ENCODE measurements at places on chromosomes 1 and 21. TPM values are rescaled to one million over a fixed set of nuclear protein-coding genes. Genes with fewer than 3 reads are reported as not detected.

- no peak for DNase-seq
- no peaks in the 10 kb centered on the region for H3K36me3 ChIP-seq
- peak overlapping the region; percentile 40 for H3K4me3 ChIP-seq
- H3K27me3 ChIP-seq: no peaks in the 10 kb centered on the region
- H3K27ac ChIP-seq: no peak overlapping the region
- no peaks in the 10 kb centered on the region for H3K4me1 ChIP-seq
Observed at GRCh38 chr1:7886405-7886745, 33.5 kb upstream of the UTS2 start.

DNA sequence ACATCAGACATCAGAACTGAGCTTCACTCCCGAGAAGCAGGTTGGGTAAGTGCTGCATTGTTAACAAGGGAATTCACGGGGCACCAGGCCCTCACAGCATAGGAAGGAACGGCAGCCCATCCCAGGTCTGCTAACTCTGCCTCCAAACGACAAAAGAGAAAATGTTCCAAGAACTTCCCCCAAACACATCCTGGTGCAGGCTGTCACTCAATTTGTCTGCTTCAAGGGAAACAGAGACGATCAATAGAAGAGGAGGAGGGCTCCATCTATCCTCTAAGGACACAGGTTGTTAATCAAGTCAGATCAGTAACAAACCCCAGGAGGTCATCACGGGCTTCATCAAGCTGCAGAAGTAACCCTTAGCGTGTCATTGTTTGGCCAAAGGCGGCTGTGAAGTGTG is 3.5 kb upstream of the TSPEAR start:
- no peak overlapping the region for H3K4me3 ChIP-seq
- H3K36me3 ChIP-seq: no peaks in the 10 kb centered on the region
- H3K4me1 ChIP-seq: peaks cover 46% of the 10 kb centered on the region

DNA sequence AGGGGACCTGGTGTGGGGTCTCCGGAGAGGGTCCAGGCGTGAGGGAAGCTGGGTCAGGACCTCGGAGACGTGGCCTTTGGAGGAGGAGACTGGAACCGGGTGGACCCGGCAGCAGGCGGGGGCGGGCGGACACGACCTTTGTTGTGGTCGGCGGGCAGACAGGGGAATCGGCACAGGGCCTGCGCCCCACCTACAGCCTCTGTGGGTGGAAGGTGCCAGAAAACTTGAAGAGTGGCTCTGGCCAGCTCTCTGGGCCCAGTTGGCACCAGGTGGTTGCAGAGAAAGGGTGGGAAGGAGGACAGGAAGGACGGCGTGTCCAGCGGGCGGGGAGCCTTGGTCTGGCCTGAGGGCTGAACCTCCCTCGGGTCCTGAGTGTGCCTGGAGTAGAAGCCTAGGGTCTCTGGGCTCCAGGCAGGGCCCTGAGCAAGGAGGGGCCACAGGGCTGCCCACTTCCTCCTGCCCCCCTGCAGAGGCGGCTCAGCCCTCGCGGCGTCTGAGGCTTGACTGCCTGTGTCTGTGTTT is 7.7 kb upstream of the TTLL10 start:
- DNase-seq: no peak
- no peaks in the 10 kb centered on the region for H3K36me3 ChIP-seq
- H3K4me3 ChIP-seq: no peak overlapping the region
- no peaks in the 10 kb centered on the region for H3K27me3 ChIP-seq

DNA sequence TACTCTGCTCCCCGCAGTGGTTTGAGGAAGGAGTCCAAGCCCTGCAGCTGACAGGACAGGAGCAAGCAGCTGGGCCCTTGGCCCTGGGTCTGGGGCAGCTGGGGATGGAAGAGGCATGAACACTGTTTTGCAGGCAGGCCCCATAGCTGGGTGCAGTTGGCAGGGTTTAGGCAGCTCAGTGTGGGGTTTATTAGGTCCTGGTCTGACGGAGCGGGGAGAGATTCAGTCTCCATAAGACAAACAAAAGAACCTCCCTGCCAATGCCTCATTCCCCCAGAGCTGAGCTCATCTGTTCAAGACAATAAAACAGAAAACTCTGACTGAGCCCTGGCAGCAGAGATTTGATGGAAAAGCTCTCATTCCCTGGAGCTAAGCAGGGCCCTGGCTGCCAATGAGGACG is 37.3 kb downstream of the OLFML2B start:
- H3K36me3 ChIP-seq: no peaks in the 10 kb centered on the region
- no peak overlapping the region for H3K4me3 ChIP-seq
- no peak for DNase-seq
- no peak overlapping the region for H3K27ac ChIP-seq

The LIN28A gene
- 1,538 TPM for total RNA-seq

The CREB3L4 gene
- 21.3 TPM for total RNA-seq

GRCh38 chr1:202171292-202172014 is 11.1 kb upstream of the PTPN7 start:
- no peak overlapping the region for H3K4me3 ChIP-seq
- H3K27ac ChIP-seq: no peak overlapping the region
- H3K4me1 ChIP-seq: no peaks in the 10 kb centered on the region

Measured in GM23338 (cell line).